ENCODE measurements at places on chromosomes 12 and 14. TPM values are rescaled to one million over a fixed set of nuclear protein-coding genes. Genes with fewer than 3 reads are reported as not detected.

SLC25A21 gene
- 2.2 TPM for total RNA-seq

DNA sequence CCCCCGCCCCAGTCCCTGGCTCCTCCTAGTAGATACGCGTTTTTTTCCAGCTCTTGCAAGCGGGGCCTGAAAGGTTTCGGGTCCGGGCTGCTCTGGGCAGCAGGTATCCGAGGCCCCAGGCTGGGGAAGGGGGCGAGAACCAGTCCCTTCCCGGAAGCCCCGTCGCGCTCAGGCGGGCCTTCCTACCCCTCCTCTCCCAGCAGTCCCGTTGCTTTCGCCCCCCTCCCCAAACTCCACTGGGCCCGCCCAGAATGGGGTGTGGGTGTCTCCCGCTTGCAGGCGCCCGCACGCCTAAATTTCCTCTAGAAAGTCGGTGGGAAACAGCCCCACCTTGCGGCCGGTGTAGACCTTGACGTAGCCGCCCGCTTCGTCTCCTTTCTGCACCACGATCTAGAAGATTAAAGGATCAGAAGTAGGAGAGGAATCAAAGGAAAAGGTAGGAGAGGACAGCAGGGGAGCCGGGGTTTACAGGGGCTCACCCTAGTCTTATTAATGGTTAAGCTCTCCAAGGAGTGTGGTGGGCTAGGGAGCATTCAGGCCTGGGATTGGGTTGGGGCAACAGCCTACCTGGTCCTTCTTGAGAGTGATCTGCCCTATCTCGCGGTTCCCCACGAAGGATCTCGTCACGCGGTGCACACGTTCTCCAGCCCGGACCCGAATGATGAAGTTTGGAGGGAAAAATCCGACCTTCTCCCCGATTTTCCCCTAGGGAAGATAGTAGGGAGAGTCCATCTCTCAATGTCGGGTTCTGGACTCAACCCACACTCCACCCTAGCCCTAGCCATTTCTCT, 7.3 kb downstream of the STAC3 start:
- DNase-seq, result no peak

DNA sequence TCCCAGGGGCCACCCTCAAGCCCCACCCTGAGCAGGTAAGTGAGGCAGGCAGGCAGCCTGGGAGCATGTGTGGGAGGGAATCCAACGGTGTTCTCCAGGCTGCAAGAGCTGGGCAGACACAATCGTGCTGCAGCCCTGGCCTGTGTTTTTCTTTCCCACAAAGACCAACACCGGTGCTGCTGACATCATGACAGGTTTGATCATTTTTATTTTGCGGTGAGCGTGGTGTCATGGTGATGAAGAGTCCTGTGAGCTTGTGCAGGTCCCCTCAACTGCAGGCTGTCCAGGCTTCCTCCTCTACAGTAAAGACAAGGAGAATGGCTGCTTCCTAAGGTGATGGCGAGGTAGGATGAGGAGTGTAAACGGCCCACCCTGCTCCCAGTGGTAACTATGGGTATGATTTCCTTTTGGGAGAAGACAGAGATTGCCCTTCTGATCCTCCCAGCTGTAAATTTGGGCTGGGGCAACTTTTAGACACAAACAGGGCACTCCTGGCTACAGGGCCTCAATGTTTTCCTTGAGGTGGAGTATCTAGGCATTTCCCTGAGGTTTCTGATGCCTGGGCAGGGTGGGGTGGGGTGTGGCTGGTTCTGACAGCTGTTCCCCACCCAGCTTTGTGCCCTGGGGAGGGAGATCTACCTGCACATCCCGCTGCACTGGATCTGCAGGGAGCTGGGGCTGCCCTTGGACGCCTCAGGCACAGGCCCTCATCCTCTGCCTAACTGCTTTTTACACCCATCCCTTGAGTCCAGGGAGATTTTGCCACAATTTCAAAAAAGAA, 109.1 kb downstream of the VCPKMT start:
- DNase-seq, result no peak

PMCH gene
- 0.66 TPM for total RNA-seq

SERPINA12 gene
- total RNA-seq, result not detected

DNA sequence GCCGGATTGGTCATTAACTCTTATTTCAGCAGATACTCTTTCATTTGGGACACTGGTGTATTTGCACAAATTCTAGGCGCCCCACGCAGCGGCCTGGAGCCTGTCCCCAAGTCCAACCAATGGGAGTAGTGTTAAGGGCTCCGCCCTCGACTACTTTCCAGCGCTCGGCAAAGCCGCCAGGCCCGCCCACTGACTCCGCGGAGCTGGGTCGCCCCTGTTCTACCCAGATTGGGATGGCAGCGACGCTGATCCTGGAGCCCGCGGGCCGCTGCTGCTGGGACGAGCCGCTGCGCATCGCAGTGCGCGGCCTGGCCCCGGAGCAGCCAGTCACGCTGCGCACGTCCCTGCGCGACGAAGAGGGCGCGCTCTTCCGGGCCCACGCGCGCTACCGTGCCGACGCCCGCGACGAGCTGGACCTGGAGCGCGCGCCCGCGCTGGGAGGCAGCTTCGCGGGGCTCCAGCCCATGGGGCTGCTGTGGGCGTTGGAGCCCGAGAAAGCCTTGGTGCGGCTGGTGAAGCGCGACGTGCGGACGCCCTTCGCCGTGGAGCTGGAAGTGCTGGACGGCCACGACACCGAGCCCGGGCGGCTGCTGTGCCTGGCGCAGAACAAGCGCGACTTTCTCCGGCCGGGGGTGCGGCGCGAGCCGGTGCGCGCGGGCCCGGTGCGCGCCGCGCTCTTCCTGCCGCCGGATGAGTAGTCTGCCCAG, at the start of gene ACOT6:
ACOT6 (plus strand) TSS at position 179 of the 707 bp plus-strand sequence; CDS start at position 234, 55 bp downstream.
- no peak for DNase-seq

GRCh38 chr14:72054911-72055310, 122.7 kb downstream of the RGS6 start:
- DNase-seq, result no peak

NKX2-1 gene
- total RNA-seq, result not detected

DNA sequence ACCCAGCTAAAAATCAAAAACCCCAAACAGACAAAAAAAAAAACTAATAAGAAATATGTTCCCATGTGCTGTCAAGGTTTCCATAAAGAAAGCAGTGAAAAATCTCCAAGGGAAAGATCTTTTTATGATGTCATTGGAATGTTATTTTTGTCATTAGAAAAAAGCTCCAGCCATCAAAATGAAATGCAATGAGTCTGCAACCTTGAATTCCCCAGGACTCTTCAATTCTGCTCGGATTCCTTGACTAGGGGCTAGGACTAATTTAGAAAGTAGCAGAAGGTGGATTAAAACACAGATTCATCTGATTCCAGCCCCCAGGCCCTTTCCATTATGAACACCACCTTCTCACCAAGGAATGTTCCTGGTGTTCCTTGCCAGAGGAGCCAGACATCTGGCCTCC, 6.0 kb upstream of the PCNX1 start:
- DNase-seq, result no peak

SAMD15 gene
- total RNA-seq, result 1.8 TPM

GRCh38 chr14:28577187-28577586, 189.4 kb upstream of the FOXG1 start:
- no peak for DNase-seq

PAX9 gene
- total RNA-seq, result not detected

SIX4 gene
- total RNA-seq, result 3.2 TPM

GRCh38 chr14:106460916-106461315, 934.5 kb downstream of the TMEM121 start:
- no peak for DNase-seq

DNA sequence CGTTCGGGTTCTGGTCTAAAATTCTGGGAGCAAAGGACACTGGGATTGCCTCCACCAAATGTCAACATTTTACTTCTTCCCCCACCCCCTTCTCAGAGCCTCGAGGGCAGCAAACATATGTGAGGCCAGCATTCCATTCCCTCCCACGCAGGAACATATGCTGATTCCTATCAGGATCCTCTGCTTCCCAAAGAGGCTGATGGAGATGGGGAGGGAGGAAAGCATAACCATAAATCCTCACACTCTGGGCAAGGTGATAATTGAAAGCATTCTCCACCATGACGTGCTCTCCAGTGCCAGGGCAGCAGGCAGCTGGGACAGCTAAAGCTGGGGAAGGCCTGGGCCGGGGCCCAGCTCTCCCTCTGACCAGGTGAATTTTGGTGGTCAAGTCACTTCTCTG, 395.0 kb downstream of the ZFP36L1 start:
- DNase-seq, result no peak

DNA sequence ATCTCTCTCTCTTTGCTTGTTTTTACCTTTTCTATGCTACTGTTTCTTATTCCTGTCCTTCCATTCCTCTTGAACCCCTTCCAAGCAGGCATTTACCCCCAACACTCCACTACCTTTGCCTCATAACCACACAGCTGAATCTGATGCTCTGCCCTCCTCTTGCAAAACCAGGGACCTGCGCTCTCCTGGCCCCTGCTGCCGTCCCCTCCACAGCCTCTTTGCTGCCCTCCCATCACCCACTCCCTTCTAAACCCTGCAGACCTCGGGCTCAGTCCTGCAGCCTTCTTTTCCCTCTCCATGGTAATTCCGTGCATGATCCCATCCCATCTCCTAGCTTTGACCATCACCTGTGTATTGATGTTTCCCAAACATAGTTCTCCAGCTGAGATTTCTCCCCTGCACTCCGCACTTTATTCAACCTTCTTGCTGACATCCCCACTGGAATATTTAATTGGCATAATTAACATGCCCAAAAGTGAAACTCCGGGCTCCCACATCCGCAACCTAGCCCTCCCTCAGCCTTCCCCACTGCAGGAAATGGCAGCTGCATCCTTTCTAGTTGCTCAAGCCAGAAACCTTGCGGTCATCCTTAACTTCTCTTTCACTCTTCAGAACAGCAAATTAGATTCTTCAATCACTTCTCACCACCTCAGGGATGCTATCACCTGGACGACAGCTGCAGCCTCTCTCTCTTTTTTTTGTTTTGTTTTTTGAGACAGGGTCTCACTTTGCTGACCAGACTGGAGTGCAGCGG, 16.0 kb downstream of the FIGNL2 start:
- DNase-seq, result no peak

- no peak for DNase-seq
Measured at GRCh38 chr12:14846042-14846587, 2.8 kb upstream of the ART4 start.

DNA sequence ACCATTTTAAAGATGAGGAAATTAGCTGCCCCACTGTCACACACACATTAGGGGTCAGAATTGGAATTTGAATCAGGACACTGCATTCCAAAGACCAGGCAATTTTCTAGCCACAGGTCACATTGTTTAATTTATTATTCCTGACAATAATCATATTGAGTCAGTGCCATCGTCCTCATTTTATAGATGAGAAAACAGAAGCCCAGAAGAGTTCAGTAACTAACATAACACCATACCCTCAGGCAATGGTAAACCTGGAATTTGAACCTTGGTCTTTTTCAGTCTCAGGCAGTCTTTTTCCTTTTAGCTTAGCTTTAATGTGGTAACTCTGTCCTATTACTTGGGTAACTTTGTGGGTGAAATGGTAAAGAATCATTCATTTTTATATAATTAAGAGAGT, 330.3 kb upstream of the SYT1 start:
- DNase-seq, result no peak

DNA sequence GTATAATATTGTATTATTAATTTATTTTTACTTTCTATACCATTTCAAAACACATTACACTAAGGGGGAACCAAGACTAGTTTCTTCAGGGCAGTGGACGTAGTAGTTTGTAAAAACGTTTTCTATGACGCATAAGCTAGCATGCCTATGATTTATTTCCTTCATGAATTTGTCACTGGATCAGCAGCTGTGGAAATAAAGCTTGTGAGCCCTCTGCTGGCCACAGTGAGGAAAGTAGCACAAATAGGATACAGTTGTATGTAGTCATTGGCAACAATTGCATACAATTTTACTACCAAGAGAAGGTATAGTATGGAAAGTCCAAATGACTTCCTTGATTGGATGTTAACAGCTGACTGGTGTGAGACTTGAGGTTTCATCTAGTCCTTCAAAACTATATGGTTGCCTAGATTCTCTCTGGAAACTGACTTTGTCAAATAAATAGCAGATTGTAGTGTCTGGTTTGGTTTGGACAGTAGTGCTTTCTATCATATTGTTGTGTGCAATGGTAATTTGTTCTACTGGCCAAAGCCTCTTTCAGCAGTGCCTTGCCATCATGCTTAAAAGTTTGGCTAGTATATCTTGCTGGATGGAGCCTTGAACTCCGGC, 24.3 kb upstream of the PLEKHD1 start:
- DNase-seq, result peak; percentile 77

- DNase-seq, result no peak
Measured at GRCh38 chr12:704516-705242, 41.4 kb upstream of the NINJ2 start.

ABCC9 gene
- total RNA-seq, result under 0.01 TPM

DNA sequence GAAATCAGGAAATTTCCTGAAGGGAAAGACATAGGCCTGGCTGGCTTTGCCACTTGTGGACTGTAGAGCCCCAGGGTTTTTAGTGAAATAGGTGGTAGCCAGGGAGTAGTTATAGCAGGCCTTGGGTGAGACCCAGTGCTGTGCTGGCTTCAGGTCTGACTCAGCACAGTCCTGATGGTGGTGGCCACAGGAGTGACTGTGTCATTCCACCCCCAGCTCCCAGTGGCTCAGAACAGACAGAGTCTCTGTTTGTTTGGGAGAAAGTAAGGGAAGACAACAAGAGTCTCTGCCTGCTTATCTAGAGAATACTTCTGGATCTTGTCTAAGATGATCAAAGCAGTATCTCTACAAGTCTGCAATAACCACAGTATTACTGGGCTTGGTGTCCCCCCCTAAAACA, 27.5 kb upstream of the OR6J1 start:
- DNase-seq, result no peak

FSCB gene
- total RNA-seq, result not detected

GRCh38 chr14:72416892-72417291, 477.0 kb downstream of the DPF3 start:
- DNase-seq, result no peak

ABHD12B gene
- total RNA-seq, result not detected

- no peak for DNase-seq
Measured at GRCh38 chr14:73287071-73287470, 49.8 kb downstream of the PAPLN start.

SERPINA1 gene
- total RNA-seq, result not detected

PLBD1 gene
- total RNA-seq, result 0.40 TPM

GRCh38 chr12:91142221-91142631, 30.9 kb upstream of the LUM start:
- DNase-seq, result no peak

DNA sequence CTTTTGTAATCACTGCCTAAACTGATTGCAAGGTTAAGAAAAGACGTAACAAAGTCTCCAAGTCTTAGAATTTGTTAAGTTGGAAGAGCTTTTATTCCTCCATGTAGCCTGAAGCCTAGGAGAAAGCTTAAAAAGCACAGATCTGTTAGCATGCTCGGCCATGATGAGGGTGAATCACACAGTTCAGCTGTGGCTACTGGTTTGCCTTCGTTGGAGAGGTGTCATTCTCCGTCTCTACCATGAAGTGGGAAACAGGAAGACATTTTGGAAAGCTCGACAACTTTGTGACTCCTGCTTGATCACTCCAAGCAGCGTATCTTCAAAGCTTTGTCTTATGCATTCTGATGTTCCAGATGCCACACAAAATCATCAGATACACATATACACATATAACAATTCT, 27.1 kb downstream of the DCP1B start:
- DNase-seq, result no peak

GRCh38 chr14:65345266-65345665, 67.3 kb upstream of the FUT8 start:
- no peak for DNase-seq

All from pulmonary artery endothelial cell (primary cell).